ENCODE measurements at places on chromosomes 12 and 14.

DNA sequence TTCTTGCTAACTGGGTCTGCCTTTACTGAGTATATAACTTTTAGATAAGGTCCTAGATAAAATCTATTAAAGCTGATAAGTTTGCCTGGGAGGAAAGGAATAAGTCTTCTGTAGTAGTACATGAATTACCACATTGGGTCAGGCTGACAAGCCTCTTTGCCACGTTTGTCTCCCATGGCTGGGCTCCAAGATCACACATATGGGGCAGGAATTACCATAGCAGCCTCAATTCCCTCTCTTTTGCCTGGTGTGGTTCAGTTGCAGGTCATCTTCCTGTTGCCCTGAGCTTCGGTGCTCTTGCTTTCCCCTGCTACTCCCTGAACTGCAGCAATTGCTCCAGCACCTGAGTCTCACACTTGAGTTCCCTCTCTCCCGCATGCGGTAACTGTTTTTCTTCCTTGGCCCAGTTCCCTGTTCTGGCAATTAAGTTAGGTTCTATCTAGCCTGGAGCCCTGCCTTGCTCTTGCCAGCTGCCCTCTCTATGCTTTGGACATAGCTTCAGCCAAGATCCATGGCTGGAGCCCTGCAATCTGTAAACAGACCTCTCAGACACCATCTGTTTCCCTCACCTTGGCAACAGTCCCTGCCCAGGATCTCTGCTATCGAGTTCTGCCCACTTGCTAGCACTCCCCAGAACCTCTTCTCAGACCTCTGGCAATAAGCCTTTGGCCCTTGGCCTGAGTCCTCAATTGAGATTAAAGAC is 5.8 kb upstream of the GLT8D2 start:
- no peak for DNase-seq

DNA sequence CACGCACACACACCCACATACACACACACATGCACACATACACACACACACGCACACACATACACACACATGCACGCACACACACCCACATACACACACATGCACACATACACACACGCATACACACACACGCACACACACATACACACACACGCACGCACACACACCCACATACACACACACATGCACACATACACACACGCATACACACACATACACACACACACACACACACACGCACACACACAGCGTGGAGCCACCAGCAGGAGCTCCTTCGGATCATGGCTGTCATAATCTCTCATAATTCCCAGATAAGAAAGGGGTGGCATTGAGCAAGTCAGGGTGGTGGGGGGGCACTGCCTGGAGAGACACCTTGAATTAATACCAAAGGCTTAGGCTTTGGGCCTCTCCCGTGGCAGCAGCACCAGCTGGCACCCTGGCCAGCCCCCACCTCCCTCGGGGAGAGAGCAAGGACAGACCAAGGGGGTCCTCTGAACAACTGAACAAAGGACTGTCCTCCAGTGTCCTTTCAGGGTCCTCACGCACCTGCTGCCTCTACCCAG is 21.9 kb downstream of the ANO2 start:
- DNase-seq: no peak

GRCh38 chr12:56202366-56202765 is 13.1 kb upstream of the SMARCC2 start:
- DNase-seq: no peak

GRCh38 chr12:38515912-38516311 is 199.3 kb downstream of the ALG10B start:
- no peak for DNase-seq

GRCh38 chr12:69610126-69610525 is 581 bp downstream of the LRRC10 start:
- no peak for DNase-seq

GRCh38 chr14:87066221-87066817 is 926.7 kb downstream of the GALC start:
- no peak for DNase-seq

GRCh38 chr12:127485528-127485927 is 781.4 kb upstream of the TMEM132C start:
- DNase-seq: no peak

- DNase-seq: no peak
Observed at GRCh38 chr12:44157359-44157758, 321.5 kb downstream of the TMEM117 start.

- no peak for DNase-seq
Observed at GRCh38 chr12:20985399-20985798, 145.6 kb upstream of the SLCO1B1 start.

DNA sequence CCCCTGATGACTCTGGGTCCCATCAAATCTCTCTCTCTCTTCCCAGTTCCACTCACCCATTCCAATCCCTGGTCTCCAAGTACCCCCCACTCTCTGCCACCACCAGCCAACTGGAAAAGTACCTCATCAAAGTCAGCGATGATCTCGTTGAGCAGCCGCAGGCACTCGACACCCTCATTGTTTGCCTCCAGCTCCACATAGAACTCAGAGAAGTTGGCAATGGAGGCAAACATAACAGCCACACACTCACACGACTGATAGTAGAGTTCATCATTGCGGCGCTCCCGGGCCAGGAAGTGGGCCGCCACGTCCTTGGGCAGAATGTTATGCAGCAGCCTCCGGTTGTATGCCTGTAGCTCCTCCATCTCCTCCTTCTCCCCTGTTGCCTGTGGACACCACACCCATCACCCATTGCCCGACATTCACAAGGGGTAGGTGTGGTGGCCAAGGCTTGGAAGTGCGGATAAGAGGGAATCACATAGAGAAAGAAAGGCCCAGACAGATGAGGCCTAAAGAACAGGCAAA is 17.2 kb downstream of the ADCY6 start:
- DNase-seq: no peak

DNA sequence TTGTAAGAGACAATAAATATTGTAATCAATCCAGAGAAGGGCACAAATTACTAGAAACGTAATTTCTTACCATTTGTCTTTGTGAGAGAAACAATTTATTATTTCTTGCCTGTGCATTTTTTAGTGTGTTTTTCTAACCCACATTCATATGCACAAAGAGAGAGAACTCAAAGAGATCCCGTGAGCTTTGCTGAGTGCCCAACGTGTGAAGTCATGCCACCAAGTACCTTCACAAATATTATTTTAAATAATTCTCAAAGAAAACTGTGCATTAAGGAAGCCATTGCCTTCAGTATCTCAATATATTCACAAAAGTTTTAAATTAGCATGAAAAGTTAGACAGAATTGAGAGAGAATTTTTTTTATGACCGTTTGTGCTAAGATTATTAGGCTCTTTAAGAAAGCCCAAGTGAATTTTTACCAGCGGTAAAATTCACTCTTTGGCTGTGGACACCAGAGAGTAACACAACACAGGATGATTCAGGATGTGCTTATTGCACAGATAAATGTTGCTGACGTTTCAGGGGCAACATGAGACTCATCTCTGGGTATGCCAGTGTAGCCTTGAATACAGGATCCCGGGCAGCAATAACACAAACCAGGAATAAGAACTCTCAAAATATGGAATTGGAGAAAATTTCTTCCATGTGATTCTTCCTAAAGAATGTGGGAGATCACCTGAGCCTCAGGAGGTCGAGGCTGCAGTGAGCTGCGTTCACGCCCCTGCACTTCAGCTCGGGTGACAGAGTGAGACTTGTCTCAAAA is 2.9 kb downstream of the ARHGDIB start:
- no peak for DNase-seq

DNA sequence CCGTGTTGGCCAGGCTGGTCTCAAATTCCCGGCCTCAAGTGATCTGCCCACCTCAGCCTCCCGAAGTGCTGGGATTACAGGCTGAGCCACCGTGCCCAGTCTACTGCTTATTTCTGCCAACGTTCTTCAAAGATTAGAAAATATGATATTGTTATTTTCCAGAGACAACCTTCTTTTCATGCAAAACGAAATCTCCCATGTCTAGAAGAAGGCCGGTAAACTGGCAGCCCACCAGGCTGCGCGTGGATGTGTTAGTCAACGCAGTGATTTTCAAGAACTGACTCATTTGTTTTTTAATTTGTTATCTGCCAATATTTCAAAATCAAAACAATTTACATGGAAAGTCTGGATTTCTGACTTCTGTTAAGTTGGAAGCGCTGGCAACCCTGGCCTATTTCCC is 169.6 kb downstream of the RIMBP2 start:
- no peak for DNase-seq

DNA sequence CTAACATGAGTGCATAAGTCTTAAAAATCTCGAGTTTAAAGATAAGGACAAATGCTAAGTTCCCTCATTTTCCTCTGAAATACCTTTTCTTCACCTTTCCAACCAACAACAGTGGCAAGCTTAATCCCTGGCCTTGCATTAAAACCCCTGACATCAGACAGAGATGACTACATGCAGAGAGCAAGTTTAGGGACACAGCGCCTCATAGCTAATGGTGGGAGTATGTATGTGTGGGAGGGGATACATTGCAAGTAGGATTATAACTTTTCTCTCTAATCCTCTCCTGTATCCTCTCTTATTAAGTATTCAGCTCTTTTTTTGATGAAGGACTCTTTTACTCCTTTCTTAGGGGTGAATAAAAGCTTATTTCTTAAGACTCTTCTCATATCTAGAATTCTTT is 547.1 kb downstream of the CCER1 start:
- no peak for DNase-seq

DNA sequence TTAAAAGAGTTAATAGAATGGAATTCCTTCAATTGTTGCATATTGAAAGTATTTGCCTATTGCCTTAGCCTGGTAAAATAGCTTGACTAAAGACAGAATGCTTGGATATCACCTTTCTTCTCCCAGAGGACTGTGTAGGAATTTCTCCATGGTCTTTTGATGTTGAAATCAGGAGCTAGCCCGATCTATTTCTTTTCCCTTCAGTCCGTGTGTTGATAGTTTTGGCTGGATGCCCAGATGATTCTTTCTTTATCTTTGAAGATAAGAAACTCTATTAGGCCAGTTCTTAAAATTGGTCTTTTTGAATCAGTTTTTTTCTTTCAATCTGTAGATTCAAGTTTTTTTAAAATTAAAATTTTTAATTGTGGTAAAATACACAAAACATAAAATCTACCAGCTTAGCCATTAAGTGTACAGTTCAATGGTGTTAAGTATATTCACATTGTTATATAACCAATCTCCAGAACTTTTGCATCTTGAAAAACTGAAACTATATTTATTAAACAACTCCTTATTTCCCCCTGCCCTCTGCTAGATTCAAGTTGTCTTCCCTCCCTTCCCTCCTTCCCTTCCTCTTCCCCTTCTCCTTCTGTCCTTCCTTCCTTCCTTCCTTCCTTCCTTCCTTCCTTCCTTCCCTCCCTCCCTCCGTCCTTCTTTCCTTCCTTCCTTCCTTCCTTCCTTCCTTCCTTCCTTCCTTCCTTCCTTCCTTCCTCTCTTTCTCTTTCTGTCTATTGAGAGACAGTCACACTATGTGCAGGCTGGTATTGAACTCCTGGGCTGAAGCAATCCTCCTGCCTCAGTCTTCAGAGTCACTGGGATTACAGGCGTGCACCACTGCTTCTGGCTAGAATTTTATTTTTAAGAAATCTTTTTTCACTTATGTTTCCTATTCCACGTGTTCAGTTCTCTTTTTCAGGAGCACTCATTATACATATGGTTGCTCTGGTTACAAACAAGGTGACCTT is 10.1 kb downstream of the LACRT start:
- no peak for DNase-seq

DNA sequence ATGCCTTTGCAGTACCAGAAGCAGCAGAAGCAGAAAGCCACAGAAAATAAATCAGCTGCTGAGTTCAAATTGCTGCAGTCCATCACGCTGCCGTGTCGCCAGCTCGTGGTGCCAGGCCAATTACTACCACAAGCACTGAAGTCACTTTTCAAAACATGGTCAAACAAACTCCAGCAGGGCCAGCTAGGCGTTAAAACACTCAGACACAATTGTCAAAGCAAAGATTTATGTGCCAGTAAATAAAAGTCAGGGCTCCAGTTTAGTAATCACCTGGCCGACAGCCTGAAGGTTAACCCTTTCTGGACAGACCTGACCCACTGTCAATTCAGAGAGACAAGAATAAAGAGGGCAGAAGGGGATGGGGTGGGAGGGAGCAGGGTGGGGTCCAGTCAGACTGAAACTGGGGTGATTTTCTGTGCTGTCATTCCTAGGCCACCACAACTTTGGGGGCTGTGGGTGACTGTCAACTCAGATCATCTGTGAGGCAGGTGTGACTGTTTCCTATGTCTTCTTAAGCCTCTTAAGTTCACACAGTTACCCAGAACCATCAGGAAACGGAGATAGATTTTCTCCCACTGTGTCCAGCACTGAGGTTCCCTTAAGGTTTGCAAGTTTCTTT is 109.8 kb upstream of the FUT8 start:
- DNase-seq: no peak

GRCh38 chr12:41277100-41277945 is 89.2 kb downstream of the PDZRN4 start:
- DNase-seq: peak; percentile 28

DNA sequence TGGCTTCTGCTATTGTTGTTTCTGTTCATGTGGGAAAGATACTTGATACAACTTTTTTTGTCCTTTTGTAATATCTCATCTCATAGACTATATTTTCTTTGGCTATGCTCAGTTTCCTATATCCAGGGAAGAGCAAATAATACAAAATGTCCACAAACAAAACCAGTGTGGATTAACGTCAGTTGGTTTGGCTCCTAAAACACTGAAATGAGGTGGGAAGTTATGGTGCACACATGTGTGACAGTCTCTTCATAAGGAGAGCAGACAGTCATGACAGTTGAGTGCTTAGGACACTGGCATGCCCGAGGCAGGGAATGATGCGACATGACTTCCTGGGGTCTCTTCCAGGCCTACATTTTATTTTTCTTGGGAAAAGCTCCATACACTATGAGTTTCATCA is 27.5 kb downstream of the RHOJ start:
- no peak for DNase-seq

DNA sequence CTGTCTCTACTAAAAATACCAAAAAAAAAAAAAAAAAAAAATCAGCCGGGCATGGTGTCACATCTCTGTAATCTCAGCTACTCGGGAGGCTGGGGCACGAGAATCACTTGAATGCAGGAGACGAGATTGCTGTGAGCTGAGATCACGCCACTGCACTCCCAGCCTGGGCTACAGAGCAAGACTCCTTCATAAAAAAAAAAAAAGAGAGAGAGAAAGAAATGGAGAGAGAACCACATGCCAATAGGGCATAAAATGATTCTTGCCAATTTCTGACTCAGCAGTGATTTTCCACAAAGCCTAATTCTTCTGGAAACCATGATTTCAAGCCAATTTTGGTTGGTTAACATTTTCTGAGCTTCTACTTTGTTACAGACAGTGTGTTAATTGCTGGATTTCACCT is 250.4 kb upstream of the SEL1L start:
- DNase-seq: no peak

- no peak for DNase-seq
Observed at GRCh38 chr14:99213101-99213500, 58.9 kb downstream of the BCL11B start.

GRCh38 chr14:74048281-74048680 is 29.1 kb downstream of the BBOF1 start:
- no peak for DNase-seq

Data from neural crest cell (in vitro differentiated cells).